Stimulated activated CD4-positive, alpha-beta T cell treated with anti-CD3 and anti-CD28 coated beads, Interleukin-15, amount 100 ng/mL, for 1 hour (primary cell): ENCODE measurements at places on chromosomes 2 and 18.

DNA sequence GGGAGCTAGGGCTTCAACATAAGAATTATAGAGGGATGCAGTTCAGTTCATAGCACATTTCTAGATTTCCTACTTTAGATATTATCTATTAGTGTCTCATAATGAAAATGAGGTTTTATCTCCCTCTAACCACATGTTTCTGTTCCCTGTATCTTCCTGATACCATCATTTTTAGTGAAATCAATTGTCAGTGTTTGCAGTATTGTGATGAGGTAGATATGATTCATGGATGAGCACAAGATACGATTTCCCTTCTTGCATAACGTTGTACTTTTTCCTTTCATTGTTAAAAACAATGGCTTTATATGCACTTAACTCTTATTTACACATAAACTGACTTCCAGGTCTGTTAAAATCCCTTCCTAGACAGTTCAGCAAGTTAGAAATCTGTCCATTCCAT, 211.4 kb downstream of the ZBTB7C start:
- DNase-seq = no peak

- no peak for DNase-seq
Measured at GRCh38 chr18:26383454-26384270, 157.4 kb downstream of the TAF4B start.

- no peak for DNase-seq
Measured at GRCh38 chr18:54806526-54806925, 21.8 kb upstream of the RAB27B start.

DNA sequence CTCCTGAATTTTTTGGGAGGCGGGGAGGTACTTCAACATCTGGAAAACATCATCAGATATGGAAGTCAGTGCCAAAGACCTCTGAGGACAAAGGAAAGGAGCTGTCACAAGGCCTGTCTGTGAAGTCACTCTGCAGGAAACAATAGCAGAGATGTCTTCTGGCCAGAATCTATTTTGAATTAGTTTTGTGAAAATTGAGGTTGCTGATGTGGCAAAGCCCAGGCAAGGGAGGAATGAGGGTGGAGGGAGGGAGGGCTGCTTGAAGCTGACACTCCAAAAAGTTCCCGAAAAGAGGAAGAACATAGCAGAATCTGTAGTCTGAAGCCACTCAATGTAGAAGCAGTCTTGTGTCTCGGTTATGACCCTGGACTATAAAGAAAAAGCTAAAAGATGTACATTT, 151.1 kb upstream of the LHCGR start:
- DNase-seq = no peak

GRCh38 chr18:80194874-80195570, 52.3 kb downstream of the PARD6G start:
- no peak for DNase-seq

- no peak for DNase-seq
Measured at GRCh38 chr2:45850558-45850957, 199.1 kb downstream of the PRKCE start.

DNA sequence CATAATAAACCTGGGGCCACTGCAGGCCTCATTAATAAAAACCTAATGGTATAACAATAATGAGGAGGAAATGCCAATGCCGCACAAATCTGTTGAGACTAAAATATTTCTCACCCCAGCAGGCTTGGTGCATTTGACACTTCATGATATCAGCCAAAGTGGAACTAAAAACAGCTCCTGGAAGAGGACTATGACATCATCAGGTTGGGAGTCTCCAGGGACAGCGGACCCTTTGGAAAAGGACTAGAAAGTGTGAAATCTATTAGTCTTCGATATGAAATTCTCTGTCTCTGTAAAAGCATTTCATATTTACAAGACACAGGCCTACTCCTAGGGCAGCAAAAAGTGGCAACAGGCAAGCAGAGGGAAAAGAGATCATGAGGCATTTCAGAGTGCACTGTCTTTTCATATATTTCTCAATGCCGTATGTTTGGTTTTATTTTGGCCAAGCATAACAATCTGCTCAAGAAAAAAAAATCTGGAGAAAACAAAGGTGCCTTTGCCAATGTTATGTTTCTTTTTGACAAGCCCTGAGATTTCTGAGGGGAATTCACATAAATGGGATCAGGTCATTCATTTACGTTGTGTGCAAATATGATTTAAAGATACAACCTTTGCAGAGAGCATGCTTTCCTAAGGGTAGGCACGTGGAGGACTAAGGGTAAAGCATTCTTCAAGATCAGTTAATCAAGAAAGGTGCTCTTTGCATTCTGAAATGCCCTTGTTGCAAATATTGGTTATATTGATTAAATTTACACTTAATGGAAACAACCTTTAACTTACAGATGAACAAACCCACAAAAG, 580.9 kb upstream of the TMEFF2 start:
- DNase-seq = no peak

DNA sequence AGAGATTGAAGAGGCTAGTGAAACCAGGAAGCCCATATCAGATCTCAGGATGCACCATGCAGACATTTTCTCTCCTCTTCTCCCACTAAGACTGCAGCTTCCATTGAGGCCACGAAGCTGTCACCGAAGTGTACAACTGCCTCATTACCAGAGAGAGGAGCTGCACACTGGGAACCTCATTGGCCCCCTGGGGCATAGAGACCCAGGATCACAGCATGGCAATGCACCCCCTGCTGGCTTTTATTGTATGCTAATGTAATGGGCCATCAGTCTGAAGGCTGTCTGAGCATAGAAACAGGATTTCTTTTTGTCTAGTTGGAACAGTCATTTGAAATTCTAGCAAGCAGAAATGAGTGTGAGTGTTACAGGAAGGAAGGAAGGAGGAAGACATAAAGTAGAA, 861.6 kb upstream of the CELF4 start:
- no peak for DNase-seq

GRCh38 chr2:172693037-172693436, 42.6 kb upstream of the RAPGEF4 start:
- no peak for DNase-seq

GRCh38 chr18:24293254-24293653, 104.4 kb downstream of the OSBPL1A start:
- DNase-seq = no peak

DNA sequence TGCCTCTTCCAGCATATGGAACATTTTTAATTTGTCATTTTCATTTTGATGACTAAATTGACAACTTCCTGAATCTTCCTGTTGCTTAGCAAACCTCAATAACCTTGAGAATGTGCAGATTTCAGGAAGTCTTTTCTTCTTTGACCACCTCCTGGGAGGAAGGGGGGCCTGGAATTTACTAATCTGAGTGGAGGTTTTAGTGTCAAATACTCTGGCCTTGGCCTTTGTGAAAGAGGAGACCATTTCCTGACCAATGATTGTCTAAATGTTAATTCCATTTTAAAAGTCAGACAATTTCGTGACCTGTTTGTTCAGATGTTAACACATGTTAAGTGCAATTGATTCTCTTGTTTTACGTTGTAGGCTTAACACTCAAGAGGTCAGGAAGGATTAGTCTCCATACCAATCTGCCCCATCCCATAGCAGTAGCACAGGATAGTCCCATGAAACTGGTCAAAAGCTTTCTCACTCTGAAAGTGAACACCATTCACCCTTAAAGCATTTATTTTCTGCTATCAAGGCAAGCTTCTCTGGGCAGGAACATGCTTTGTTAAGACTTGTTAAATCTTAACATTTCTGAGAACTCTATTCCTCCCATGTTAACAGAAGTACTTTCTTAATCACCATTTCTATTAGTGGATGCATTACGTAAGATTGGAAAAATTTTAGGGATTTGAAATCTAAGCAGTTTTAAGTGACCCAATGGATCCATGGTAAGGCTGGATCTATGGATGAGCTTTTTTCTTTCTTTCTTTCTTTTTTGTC, 219.6 kb downstream of the RND3 start:
- DNase-seq = no peak

- DNase-seq = no peak
Measured at GRCh38 chr18:7206217-7206616, 24.7 kb upstream of the LRRC30 start.

- no peak for DNase-seq
Measured at GRCh38 chr2:174781298-174781697, 17.0 kb upstream of the CHRNA1 start.

GRCh38 chr2:43038696-43039094, 187.7 kb downstream of the ZFP36L2 start:
- DNase-seq = no peak

DNA sequence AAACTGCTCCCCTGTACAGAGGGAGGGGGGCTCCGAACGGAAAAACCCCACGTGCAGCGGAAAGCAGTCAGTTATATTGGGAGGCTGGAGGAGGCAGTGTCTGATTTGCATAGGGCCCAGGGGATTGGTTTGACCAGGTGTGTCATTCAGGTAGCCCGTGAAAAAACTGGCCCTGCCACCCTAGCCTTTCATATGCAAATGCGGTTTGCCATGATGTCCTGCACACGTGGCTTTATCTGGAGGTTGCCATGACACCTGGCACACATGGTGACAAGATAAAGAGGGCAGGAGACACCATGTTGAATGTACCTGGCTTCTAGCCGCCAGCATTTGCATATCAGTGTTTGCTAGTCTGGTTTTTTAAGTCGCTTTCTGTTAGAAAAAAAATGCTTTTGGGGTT, 20.5 kb downstream of the SLC25A52 start:
- DNase-seq = no peak

GRCh38 chr2:4591261-4591660, 887.9 kb downstream of the DCDC2C start:
- no peak for DNase-seq

DNA sequence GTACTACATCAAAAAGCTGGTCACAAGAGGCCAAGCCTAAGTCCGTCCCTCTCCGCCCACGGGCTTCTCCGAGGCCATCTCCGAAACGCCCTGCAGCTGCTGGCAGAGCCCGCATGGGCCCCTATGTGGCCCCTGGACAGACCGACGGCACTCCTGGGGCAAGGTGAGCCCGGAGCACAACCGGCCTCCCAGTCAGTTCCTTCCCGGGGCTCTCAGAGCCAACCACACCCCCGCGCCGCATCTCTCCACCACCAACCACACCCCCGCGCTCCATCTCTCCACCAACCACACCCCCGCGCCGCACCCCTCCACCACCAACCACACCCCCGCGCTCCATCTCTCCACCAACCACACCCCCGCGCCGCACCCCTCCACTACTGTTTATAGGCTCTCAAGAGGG, 93.5 kb downstream of the ZNF516 start:
- DNase-seq = no peak

- DNase-seq = no peak
Measured at GRCh38 chr2:108823286-108823685, 36.7 kb downstream of the CCDC138 start.

GRCh38 chr2:232419245-232420072, 12.8 kb downstream of the ALPG start:
- DNase-seq = no peak

DNA sequence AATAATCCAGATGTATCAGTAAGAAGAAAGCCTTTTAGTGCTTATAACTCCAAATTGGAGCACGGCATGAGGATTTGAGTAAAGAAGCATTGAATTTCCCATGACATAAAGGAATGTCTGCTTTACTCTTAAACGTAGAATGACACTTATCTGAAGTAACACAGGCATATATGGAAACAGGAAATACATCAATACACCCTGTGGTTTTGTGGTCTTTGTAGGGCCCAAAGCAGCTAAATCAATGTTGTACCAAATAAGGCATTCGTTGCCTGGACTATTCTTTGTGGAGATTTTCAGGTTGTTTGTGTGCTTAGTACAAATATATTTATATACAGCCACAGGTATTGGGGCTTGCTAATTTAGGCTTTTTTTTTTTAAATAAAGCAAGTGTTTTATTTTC, 660.5 kb downstream of the LRRTM4 start:
- no peak for DNase-seq

- no peak for DNase-seq
Measured at GRCh38 chr2:108813732-108814131, 27.2 kb downstream of the CCDC138 start.

- DNase-seq = no peak
Measured at GRCh38 chr2:226578373-226578772, 221.2 kb downstream of the IRS1 start.

- DNase-seq = no peak
Measured at GRCh38 chr18:32871786-32872185, 99.0 kb upstream of the KLHL14 start.

- DNase-seq = peak; percentile 46
Measured at GRCh38 chr18:77106331-77106730, 26.3 kb downstream of the MBP start.

GRCh38 chr2:48357351-48357750, 172.6 kb upstream of the STON1 start:
- no peak for DNase-seq

DNA sequence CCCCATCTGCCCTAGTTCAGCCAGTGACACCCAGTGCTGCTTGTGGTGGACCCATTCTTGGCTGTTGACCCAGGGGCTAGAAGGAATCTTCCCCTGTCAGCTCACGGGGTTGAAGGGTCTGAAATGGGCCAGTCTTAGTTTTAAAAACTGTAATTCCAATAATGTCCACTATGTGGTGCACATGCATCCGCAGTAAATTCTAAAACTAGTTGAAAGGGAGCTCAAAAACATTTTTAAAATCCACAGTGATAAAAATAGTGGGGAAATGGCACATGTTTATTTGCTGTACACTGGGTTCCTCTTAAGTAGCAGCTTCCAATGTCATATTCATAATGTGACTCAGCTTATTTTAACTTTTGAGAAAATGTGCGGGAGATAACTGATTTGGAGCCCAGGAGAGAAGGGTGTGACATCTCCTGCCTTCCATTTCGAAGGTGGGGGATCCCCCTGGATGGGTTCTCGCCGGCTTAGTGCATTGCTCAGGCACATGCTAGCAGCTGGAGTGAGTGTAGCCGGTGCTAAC, 32.8 kb downstream of the GRHL1 start:
- no peak for DNase-seq

DNA sequence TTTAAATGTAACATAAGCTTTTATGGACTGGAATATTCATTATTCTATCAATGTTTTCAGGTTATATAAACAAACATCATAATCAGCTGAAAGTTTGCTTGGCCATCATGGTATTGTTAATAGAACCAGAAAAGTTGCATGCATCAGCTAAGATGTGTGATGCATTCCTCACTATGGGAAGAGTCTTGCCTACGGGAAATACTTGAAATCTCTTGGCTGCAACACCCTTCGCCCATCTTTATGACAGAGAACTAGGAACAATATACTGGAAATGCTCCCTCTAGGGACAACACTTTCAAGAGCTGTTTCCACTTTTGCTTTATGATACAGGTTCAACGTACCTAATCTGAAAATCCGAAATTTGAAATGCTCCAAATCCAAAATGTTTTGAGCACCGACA, 1390.8 kb downstream of the DPP10 start:
- no peak for DNase-seq

DNA sequence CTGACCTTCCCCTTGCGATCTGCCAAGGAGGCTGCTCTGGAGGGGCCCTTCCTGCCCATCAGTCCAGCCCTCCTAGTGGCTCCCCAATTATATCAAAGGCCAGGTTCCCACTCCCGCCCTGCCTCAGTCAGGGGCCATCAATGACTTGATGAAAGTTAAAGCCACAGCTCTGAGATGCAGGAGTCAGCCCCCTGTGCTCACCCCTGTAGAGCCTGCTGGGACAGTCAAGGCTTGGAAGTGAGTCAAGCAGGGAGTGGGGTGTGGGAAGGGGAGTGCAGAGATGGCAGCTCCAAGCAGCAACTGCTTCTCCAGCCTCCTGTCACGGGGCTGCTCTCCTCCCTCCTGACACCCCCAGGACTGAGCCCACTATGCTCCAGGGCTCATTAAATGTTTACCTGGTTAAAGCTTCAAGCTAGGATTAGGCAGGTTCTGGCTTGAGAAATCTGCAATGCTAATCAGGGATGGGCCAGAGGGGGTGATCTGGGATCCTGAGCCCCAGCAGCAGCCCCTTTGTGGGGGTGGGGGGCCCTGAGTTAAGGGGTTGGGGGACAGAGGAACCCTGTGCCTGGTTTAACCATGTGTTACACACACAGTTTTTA, 42.7 kb upstream of the ALK start:
- DNase-seq = no peak

- DNase-seq = no peak
Measured at GRCh38 chr2:187148059-187148714, 299.2 kb upstream of the ZSWIM2 start.
